Stimulated activated CD8-positive, alpha-beta memory T cell treated with anti-CD3 and anti-CD28 coated beads, Interleukin-15, amount 100 ng/mL, for 1 hour (primary cell): ENCODE measurements at places on chromosomes 4 and X.

DNA sequence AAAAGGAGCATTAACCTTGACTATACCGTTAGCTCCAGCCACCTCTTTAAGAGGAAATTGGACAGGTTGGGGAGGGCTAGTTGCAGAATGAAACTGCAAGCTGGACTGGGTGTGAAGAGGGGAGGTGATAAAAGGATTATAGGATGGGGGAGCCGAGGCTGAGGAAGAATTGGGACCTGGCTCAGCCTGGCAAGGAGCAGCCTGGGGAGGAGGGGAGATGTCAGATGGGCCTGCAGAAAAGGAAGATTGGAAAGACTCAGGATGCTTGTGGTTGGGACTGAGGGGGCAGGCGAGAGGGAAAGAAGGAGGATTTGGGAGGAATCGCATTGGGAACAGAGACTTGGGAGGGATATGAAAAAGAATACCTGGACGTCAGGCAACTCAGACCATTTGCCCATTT lies 351.7 kb downstream of the PPP3CA start:
- no peak for DNase-seq

DNA sequence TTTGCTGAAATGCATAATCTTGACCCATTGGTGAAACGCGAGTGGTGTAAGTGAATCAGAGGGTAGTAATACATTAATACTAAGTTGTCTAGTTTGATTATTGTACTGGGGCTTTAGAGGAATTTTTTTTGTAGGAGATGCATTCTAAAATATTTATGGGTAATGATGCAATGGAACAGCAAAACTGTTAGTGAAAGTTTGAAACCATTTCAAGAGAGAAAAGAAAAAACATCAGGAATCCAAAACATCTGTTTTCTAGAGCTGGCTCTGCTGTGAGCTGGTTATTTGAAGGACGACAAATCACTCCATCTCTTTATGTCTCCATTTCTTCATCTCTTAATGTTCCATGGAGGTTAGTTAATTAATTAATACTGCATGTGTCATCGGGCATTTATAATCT lies 351.9 kb upstream of the FAT1 start:
- no peak for DNase-seq

DNA sequence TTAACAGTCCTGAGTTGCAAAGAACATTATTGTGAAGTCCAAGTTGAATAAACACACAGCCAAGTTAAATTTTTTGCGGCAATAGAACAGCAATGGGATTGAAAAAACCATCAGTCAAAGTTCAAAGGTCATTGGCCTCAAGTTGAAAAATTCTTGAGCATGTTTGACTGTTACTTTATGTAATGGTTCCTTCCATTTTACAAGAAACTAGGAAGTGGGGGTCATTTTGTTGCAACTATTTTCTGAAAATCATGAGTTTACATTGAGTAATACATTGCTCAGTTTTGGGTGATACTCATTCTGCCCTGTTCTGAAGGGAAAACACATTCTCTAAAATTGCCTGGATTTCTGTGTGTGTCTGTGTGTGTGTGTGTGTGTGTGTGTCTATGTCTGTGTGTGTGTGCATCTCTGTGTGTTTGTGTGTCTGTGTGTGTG lies 5.2 kb upstream of the IRF2 start:
- no peak for DNase-seq

GRCh38 chr4:63670735-63671134 lies 738.5 kb downstream of the TECRL start:
- no peak for DNase-seq

GRCh38 chr4:88697588-88698329 lies at the start of gene NAP1L5:
NAP1L5 (minus strand) TSS chr4:88697829; CDS start chr4:88697754, 75 bp downstream.
- peak; percentile 24 for DNase-seq

DNA sequence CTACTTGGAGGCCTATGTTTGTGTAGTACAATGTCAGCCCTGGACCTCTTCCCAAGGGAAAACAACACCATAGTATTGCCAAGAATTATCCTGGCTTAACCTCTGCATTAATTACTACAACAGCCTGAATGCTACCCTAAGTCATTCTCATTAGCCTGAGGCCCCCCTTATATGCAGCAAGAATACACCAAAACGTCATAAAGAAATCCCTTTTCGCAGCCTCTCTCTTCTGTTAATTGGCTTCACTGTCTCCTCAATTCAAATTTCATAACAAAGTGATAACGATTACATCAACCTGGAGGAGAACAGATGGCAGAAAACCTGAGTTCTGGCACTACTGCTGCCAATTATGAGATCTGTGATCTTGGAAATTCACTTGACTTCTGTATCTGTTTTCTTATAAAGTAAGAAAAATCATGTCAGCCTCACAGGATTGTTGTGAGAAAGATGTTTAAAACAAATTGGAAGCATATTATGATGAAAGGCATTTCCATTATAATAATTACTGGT lies 1663.1 kb downstream of the STIM2 start:
- DNase-seq, result no peak

DNA sequence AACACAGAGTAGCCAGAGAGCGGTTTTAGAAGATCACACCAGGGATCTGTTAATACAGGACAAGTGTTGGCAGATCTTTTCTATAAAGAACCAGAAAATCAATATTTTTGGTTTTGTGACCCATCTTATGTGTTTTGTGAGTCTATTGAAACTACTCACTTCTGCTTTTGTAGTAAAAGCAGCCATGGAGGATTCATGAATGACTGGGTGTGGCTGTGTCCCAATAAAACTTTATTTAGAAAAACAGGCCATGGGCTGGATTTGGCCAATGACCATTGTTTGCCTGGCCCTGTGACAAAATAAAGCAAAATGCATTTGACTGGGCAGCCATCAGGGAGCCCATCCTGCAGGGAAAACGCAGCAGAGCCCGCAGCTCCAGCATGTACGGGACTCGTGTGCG lies 99.9 kb upstream of the ADRA2C start:
- DNase-seq, result no peak

GRCh38 chr4:138299881-138300280 lies 57.7 kb upstream of the SLC7A11 start:
- no peak for DNase-seq

- no peak for DNase-seq
Measured at GRCh38 chr4:153747406-153747955, 12.3 kb downstream of the RNF175 start.

DNA sequence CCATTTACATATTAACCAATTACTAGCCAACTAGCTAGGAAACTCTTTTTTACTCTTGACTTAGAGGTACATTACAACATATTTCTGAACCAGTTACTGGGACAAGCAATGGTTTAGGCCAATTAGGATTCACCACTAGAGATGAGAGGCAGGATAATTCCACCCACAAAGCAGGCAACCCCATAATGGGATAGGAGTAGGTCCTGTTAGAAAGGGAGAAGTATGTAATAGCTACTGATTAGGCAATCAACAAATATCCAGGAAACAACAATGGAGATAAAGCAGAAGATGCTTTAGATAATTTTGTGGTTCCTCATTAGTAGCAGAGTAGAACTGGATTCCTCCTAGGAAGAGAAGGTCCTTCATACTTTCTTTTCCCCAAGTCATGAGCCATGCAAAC lies 173.8 kb upstream of the GLRA2 start:
- no peak for DNase-seq

- no peak for DNase-seq
Measured at GRCh38 chr4:139547979-139548378, 8.0 kb downstream of the SETD7 start.

DNA sequence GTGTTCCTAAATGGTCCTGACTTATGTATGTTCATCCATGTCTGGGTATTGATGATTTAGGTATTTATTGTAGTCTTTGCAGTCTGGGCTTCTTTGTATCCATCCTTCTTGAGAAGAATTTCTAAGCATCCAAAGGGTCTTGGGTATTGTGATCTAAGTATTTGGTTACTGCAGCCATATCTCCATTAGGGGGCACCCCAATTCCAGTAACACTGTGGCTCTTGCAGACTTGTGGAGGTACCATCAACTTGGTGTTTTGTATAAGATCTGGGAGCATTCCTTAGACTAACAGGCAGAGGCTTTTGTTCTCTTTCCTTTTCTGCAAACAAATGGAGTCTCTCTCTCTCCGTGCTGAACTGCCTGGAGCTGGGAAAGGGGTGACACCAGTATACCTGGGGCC lies 113.7 kb upstream of the NEXMIF start:
- no peak for DNase-seq

DNA sequence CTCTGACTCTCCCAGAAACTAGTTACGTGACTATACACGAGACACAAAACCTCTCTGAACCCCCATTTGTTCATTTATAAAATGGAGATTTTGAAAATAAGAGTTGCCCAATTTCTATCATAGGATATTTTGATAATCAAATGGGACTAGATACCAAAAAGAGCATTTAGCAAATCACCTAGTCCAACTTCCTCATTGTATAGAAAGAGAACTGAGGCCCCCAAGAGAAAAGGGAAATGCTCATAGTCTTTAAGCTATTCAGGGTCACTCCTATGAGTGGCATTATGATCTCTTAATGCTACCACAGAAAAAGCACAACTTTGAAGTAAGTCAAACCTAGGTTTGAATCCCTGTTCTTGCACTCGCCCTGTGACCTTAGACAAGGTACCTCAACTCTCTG lies 62.7 kb downstream of the BMP15 start:
- no peak for DNase-seq

- no peak for DNase-seq
Measured at GRCh38 chrX:94524867-94525266, 850.9 kb downstream of the FAM133A start.

- DNase-seq, result no peak
Measured at GRCh38 chrX:47481160-47481559, 1.9 kb downstream of the ZNF41 start.

GRCh38 chrX:79367907-79368306 lies 773 bp upstream of the ITM2A start:
- DNase-seq, result no peak

DNA sequence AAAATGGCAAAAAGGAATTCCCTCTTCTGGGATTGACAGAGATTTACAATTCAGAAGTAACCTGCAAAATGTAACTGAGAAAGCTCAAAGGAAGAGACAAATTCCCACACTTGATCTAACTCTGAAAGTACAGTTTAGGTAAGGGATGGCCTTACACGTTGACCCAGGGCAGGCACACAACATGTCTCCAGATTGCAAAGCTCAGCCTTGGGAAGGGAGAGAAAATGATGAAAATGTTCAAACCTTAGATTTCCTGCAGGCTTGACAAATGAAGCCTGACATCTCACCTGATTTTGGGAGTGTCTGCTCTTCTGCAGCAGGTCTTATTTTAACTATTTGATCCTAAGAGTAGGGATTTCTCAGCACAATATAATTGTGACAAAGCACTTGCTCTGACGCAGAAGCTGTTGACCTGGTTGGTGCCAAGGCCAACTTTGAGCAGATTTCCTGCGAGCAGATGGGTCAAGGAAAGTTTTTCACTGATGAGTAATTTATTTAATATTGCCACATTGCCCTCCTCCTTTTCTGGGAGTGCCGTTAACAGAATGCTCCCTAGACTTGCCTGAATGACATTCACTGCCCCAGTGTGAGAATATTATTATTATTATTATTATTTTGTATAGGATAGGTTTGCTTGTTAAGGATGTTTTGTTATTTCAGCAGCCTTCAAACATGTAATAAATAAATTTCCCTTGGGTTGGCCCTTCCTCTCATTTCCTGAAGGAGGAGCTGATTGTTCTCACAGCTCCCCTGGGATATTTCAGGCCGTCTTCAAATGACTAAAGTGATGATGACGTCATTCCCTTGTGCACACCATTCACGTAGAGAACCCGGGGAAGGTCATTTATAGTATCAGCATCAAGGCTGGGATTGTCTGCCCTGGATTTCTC lies 157.1 kb downstream of the VEGFC start:
- DNase-seq, result no peak

DNA sequence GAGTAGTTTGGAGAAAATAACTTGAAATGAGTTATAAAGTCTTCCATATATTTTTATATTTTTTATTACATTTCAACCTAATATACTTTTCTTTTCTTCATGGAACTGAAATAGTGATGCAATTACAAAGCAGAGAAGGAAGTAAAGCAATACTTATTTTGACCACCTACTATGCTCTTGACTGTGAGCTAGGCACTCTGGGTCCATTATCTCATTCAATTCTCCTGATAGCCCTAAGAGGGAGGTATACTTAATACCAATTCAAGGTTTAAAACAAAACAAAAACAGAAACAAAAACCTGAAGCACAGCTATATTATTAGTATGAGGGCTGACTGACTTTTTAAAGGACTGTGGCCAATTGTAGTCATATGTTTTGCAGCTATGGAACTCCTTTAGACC lies 193.5 kb downstream of the MAD2L1 start:
- no peak for DNase-seq

DNA sequence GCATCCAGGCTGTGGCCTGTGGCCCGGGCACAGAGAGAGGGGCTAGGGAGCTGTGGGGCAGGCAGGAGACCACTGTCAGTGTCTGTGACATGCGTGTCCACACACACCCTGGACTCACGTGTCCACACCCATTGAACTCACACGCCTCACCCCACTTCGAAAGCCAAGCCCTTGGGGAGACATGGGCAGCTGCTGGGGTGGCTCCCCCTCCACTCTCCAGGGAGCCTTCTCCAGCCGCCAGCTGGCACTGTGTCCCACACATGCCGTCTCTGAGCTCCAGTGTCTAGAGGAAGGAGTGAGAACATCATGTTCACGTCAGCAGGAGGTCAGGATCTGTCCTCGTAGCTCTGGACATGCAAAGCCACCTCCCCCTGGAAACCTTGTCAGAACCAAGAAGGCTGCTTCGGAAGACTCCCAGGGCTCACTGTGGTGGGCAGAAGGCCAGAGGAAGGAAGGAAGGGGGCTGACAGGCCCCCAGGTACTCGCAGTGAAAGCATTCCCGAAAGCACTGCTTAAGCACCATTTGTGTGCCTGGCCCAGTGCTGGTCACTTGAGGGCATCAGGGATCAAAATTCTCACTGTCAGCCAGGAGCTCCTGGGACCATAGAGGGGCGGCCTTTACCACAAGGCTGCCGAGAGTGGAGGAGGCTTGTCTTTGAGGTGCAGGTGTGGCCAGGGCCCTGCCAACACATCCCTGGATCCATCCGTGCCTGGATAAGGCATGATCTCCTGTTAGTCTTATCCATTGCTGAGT lies 61.4 kb downstream of the HTRA3 start:
- no peak for DNase-seq

GRCh38 chr4:105387466-105387865 lies 86.4 kb downstream of the PPA2 start:
- no peak for DNase-seq

GRCh38 chr4:108559911-108560310 lies 60.5 kb upstream of the RPL34 start:
- DNase-seq, result no peak

- no peak for DNase-seq
Measured at GRCh38 chr4:33058998-33059397, 2338.8 kb downstream of the PCDH7 start.

DNA sequence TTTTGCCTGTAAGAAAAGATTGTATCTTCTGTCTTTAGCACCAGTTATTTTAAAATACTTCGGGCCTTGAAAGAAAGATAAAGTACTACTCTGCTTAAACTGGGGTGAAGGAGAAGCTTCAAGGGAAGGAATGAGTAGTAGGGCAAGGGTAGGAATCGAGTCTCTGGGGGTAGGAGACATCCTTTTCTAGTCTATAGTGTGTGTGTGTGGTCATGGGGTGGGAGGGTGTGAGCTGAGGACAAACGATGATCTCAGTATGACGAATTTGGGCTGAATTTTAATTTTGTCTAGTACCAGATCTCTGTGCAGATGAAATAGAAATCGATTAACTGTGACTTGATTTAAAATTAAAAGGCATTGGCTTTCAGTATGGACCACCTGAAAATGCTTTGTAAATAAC lies 3.3 kb upstream of the MYOZ2 start:
- DNase-seq, result no peak
